ENCODE measurements at places on chromosomes 12 and 14. TPM values are rescaled to one million over a fixed set of nuclear protein-coding genes. Genes with fewer than 3 reads are reported as not detected.

- H3K27me3 ChIP-seq = peaks cover 37% of the 10 kb centered on the region
- H3K36me3 ChIP-seq = no peaks in the 10 kb centered on the region
- peaks cover 10% of the 10 kb centered on the region for H3K4me1 ChIP-seq
- DNase-seq = no peak
- H3K4me3 ChIP-seq = peak overlapping the region; percentile 56
Observed at GRCh38 chr12:84913129-84913515, 523 bp upstream of the SLC6A15 start.

ANKS1B gene
- total RNA-seq = 15.8 TPM

DNA sequence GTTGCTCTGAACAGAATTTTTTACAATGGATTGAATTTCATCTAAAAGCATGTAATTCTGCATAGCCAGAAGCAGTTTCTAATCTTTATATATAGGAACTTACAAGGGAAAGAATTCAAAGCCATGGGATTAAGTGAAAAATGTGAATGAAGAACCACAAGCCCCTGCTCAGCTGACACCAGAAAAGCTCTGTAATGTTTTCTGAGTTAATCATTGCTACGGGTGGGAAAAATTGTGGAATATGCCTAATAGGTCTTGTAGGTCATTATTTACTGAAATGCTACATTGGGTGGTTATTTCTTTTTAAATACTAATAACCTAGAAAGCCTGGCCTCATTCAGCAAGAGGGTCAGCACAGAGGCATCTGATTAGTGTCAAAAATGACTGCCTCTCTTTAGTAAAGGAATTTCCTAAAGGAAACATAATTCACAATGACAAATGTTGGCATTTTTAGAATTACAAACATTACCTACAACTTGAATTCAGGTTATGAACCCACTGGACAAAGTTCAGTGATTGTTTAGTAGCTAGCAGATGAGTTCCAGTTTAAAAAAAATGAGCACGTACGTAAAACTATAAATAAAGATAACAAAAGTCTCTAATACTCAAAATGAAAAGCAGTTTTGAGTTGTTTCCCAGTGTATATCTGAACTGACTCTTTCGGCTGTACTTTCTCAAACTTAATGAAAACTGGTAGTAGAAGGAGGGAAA, 75.3 kb downstream of the BMP4 start:
- no peak overlapping the region for H3K27ac ChIP-seq
- no peaks in the 10 kb centered on the region for H3K36me3 ChIP-seq
- H3K4me3 ChIP-seq = no peak overlapping the region
- DNase-seq = no peak

NANOG gene
- total RNA-seq = not detected

DNA sequence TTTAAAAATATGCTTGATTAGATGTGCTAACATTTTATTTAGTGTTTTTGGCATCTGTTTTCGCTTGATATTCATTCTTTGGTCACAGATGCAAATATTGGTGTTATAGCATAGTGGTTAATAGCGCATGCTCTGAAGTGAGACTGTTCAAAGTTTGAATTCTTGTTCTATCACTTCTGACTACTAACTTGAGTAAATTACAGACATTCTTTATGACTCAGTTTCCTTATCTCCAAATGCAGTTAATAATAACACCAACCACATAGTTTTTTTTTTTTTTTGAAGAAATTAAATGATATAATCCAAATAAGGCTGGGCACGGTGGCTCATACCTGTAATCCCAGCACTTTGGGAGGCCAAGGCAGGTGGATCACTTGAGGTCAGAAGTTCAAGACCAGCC, 81.0 kb downstream of the TMX1 start:
- no peak for DNase-seq
- H3K27me3 ChIP-seq = no peaks in the 10 kb centered on the region
- peaks cover 32% of the 10 kb centered on the region for H3K4me1 ChIP-seq
- no peak overlapping the region for H3K4me3 ChIP-seq
- no peaks in the 10 kb centered on the region for H3K36me3 ChIP-seq
- H3K27ac ChIP-seq = no peak overlapping the region

GUCY2C gene
- total RNA-seq = not detected

DNA sequence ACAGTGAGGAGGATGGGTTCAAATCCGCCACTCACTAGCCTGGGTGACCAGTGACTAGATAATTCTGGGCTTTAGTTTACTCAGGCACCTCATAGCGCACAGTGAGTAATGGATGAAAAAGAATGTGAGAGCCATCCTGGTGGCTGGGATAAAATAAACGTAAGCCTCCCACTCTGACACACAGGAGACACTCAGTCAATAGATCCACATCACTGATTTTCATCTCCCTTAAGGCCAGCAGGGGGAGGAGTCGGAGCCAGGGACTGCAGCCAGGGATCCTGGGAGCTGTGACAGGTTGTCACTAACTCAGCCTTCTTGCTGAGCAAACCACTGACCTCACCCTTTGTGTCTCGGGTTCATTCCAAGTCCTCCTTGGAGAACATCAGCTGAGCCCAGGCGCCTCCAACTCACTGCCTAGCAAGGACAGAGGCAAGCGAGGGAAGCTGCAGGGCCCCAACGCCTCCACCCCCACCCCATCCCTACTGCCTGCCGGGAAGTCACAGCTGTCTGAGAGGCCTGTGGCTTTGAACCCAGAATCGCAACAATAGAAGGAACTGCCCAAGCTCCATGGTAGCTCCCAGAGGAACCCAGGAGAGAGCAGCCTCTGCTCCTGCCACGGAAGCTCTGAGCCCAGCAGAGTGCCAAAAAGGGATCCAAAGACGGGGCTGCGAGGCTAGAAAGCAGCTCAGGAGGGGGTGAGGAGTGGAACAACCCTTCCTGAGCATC, 30.7 kb downstream of the PXN start:
- no peak overlapping the region for H3K4me3 ChIP-seq
- H3K4me1 ChIP-seq = peaks cover 100% of the 10 kb centered on the region
- no peaks in the 10 kb centered on the region for H3K27me3 ChIP-seq
- H3K27ac ChIP-seq = peak overlapping the region; percentile 74
- no peak for DNase-seq

DNA sequence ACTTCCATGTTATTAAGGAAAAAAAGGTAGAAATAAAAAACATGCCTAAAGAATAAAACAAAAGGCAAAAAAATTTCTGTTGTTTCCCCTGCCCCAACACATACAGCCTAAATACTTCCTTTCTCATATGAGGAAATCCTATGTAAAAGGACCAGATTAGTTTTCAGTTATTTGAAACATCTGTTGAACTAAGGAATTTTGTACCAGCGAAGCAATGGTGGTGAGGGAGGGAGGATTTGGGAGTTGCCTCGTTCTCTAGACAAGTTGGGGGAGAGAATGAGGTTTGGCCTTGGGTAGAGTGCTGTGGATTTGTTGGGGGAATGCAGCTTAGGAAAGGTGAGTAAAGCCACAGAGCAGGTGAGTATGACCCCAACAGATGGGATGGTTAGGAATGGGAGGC, 141.5 kb upstream of the RFLNA start:
- no peak overlapping the region for H3K4me3 ChIP-seq
- DNase-seq = no peak
- H3K4me1 ChIP-seq = no peaks in the 10 kb centered on the region
- no peaks in the 10 kb centered on the region for H3K36me3 ChIP-seq
- no peaks in the 10 kb centered on the region for H3K27me3 ChIP-seq

MTA1 gene
- 64.7 TPM for total RNA-seq

C12orf50 gene
- not detected for total RNA-seq

NKX2-1 gene
- total RNA-seq = not detected

GRCh38 chr14:23286902-23287479, 1.1 kb upstream of the HOMEZ start:
- H3K4me3 ChIP-seq = peak overlapping the region; percentile 99
- H3K27ac ChIP-seq = peak overlapping the region; percentile 100
- H3K4me1 ChIP-seq = peaks cover 15% of the 10 kb centered on the region

RIC8B gene
- 2.7 TPM for total RNA-seq

DNA sequence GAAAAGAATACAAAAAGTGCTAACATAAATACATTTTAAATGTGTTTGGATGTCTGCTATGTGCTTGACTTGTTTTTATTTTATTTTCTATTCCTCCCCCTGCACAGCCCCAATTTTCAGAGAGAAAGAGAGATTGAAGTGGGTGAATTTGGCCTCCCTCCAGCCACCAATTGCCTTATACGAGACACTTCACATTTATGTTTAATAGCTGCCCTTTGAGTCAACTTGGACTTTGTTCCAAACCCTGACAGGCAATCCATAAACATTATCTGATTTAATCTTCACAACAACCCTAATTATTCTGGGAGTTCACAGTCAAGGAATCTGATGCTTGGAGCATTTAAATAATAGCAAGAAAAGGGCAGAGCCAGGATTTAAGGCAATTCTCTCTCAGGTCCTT, 161.7 kb downstream of the SLC15A4 start:
- H3K36me3 ChIP-seq = no peaks in the 10 kb centered on the region
- no peak overlapping the region for H3K4me3 ChIP-seq
- no peak overlapping the region for H3K27ac ChIP-seq
- no peaks in the 10 kb centered on the region for H3K4me1 ChIP-seq
- DNase-seq = no peak
- no peaks in the 10 kb centered on the region for H3K27me3 ChIP-seq

ARHGEF40 gene
- 2.1 TPM for total RNA-seq

- no peaks in the 10 kb centered on the region for H3K27me3 ChIP-seq
- no peak overlapping the region for H3K27ac ChIP-seq
- no peak overlapping the region for H3K4me3 ChIP-seq
- H3K4me1 ChIP-seq = no peaks in the 10 kb centered on the region
- no peak for DNase-seq
- no peaks in the 10 kb centered on the region for H3K36me3 ChIP-seq
Observed at GRCh38 chr14:89747126-89747525, 207.4 kb downstream of the EFCAB11 start.

DNA sequence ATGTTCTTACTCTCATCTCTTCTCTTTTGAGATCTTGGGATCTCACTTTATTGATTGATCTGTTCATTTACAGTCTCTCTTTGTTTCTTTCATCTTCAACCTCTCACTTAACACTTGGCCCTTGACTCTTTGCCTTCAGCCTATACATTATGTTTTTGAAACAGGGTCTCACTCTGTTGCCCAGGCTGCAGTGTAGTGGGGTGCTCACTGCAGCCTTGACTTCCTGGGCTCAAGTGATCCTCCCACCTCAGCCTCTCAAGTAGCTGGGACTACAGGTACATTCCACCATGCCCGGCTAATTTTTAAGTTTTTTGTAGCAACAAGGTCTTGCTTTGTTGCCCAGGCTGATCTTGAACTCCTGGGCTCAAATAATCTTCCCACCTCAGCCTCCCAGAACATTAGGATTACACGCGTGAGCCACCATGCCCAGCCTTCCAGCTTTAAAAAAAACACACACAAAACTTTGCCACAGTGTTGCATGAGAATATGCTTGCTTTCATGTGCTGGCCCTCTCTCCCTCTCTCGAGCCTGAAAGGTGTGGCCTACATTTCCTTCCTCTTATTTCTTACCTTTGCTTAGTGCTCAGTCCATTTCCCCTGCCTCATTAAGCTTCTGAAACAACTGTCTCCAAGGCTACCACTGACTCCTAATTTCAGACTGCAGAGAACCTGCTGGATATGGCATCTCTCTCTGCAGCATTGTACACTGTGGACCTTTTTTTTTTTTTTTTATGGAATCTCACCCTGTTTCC, 9.9 kb downstream of the DIP2B start:
- no peak overlapping the region for H3K4me3 ChIP-seq
- H3K27ac ChIP-seq = peak overlapping the region; percentile 4
- no peaks in the 10 kb centered on the region for H3K36me3 ChIP-seq

FICD gene
- total RNA-seq = 1.6 TPM

DNA sequence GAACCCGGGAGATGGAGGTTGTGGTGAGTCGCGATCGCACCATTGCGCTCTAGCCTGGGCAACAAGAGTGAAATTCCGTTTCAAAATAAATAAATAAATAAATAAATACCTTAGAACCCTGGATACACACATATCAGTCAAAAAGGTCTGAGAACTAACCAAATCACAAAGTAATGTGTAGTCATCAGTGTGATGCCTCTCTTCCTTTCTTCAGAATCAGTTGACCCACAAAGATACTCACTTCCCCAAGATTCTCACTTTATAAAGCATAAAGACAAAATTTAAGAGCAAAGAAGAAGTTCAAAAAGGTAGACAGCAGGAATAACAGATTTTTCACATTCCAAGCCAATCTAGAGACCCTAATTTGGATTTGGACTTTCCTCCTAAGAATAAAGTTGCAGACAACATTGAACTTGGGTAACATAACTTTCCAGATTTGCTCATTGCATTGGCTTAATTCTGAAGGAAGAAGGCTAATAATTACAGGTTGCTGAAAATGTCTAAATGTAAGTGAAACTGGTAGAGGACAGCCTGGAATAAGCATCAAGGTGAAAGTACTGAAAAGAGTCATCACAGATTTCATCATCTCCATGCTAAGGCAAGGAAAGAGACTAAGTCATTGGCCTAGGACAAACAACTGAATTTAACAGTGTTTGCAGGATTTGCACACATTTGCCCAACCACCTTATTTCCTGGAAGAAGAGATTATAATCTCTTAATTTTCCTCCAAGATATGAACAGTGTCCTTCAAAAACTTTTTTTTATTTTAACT, 17.4 kb downstream of the TMED10 start:
- peaks cover 42% of the 10 kb centered on the region for H3K4me1 ChIP-seq
- no peak overlapping the region for H3K4me3 ChIP-seq
- no peak overlapping the region for H3K27ac ChIP-seq
- no peak for DNase-seq
- H3K27me3 ChIP-seq = no peaks in the 10 kb centered on the region

DNA sequence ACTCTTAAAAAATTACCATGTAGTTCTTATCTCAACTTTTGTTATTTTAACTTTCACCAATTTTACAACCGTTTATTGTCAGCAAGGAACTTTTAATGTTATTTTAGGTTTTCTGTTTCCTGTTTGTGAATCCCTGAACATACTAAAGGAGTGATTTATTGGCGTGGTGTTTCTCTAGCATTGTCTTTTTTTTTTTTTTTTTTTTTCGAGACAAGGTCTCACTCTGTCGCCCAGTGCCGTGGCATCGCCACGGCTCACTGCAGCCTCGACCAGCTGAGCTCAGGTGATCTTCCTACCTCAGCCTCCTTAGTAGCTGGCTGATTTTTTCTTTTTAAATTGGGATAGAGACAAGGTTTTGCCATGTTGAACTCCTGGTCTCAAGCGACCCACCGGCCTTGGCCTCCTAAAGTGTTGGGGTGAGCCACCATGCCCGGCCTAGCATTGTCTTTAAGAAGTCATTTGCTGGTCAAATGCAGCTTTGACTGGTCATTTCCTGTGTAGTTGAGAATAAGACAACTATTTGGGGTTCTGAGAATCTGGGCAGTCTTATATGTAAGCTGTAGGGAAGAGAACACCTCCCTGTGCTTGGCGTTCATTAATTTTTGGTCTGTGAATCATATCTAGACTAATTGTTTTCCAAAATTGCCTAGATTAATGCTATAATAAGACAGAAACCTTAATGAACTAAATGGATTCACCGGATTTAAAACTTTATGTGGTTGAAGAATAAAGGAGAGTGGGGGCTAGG, 2.1 kb downstream of the WASHC4 start:
- peak overlapping the region; percentile 29 for H3K27ac ChIP-seq
- H3K36me3 ChIP-seq = no peaks in the 10 kb centered on the region
- H3K27me3 ChIP-seq = no peaks in the 10 kb centered on the region
- peak overlapping the region; percentile 98 for H3K4me3 ChIP-seq

GRCh38 chr12:88067301-88067700, 38.1 kb upstream of the C12orf50 start:
- no peaks in the 10 kb centered on the region for H3K4me1 ChIP-seq
- H3K36me3 ChIP-seq = no peaks in the 10 kb centered on the region
- no peaks in the 10 kb centered on the region for H3K27me3 ChIP-seq
- no peak overlapping the region for H3K4me3 ChIP-seq
- DNase-seq = no peak

IFNG-AS1 gene
- total RNA-seq = not detected

TAS2R42 gene
- not detected for total RNA-seq

- H3K27me3 ChIP-seq = peaks cover 69% of the 10 kb centered on the region
- DNase-seq = no peak
- no peak overlapping the region for H3K27ac ChIP-seq
- peaks cover 21% of the 10 kb centered on the region for H3K4me1 ChIP-seq
Observed at GRCh38 chr12:57465747-57466505, 6.3 kb downstream of the GLI1 start.

TMEM117 gene
- 15.8 TPM for total RNA-seq
